Thyroid gland (tissue), 4 donors: ENCODE measurements at places on chromosomes 6 and 20.

- no peak for DNase-seq
Observed at GRCh38 chr6:77030929-77031674, 432.2 kb downstream of the HTR1B start.

GRCh38 chr6:22526736-22527135 is 42.6 kb upstream of the HDGFL1 start:
- no peak for DNase-seq

GRCh38 chr6:54206510-54206909 is 95.3 kb downstream of the MLIP start:
- DNase-seq, result no peak

DNA sequence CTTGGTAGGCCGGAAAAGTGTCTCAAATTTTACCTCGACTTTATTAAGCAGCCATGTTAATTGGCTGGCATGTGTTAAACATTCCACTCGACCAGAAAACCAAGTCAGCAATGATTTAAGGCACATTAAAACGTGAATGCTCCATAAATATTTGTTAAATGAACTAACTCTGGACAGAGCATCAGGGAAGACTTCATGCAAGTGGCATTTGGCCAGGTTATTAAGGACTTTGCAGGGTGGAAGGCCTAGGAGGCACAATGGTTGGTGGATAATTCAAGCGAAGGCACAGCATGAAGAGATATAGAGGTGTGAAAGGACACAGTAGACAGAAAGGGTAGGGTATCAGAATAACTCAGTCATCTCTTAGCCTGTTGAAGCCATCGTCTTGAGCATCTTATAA is 23.0 kb downstream of the ELOVL5 start:
- DNase-seq, result no peak
